ENCODE measurements at places on chromosomes 12 and 14.

DNA sequence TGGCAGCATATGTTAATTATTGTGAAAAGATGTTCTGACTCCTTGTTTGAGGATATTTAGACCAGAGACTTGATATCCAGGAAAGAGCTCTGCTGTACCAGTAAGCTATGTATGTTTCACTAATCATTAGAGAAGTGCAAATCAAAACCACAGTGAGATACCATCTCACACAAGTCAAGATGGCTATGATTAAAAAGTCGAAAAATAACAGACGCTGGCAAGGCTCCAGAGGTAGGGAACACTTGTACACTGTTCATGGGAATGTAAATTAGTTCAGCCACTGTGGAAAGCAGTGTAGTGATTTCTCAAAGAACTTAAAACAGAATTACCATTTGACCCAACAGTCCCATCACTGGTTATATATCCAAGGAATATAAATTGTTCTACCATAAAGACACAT is 171.6 kb downstream of the DPY19L2 start:
- DNase-seq: no peak

- DNase-seq: no peak
Measured at GRCh38 chr14:101135796-101136742, 232.5 kb upstream of the RTL1 start.

DNA sequence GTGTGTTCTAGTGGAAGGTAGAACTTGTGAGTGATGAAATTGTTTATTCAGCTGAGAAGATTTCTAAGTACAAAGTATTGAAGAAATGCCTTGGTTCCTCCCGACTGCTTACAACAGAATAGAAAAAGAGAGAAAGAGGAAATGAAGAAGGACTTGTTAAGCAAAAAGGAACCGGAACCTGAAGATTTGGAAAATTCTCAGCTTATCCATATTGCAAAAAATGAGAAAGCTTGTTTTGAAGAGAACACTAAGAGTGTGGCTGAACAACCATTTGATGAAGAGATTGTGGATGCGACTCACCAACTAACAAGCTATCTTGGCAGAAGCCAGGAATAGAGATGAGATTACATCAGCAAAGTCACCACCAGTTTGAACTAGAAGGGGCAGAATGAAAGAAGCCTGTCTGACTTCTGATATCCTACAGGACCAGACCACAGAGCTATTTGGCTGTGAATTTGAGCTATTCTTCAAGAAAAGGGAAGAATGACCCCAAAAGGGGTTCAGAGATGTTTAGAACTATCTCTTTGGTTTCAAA is 15.1 kb downstream of the NDUFA9 start:
- DNase-seq: no peak

DNA sequence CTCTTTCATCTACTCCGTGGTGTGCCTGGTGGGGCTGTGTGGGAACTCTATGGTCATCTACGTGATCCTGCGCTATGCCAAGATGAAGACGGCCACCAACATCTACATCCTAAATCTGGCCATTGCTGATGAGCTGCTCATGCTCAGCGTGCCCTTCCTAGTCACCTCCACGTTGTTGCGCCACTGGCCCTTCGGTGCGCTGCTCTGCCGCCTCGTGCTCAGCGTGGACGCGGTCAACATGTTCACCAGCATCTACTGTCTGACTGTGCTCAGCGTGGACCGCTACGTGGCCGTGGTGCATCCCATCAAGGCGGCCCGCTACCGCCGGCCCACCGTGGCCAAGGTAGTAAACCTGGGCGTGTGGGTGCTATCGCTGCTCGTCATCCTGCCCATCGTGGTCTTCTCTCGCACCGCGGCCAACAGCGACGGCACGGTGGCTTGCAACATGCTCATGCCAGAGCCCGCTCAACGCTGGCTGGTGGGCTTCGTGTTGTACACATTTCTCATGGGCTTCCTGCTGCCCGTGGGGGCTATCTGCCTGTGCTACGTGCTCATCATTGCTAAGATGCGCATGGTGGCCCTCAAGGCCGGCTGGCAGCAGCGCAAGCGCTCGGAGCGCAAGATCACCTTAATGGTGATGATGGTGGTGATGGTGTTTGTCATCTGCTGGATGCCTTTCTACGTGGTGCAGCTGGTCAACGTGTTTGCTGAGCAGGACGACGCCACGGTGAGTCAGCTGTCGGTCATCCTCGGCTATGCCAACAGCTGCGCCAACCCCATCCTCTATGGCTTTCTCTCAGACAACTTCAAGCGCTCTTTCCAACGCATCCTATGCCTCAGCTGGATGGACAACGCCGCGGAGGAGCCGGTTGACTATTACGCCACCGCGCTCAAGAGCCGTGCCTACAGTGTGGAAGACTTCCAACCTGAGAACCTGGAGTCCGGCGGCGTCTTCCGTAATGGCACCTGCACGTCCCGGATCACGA is 2.2 kb downstream of the SSTR1 start:
- no peak for DNase-seq

- DNase-seq: no peak
Measured at GRCh38 chr14:34164162-34164864, 213.4 kb upstream of the EGLN3 start.

GRCh38 chr14:56127156-56127555 is 8.9 kb downstream of the PELI2 start:
- no peak for DNase-seq

DNA sequence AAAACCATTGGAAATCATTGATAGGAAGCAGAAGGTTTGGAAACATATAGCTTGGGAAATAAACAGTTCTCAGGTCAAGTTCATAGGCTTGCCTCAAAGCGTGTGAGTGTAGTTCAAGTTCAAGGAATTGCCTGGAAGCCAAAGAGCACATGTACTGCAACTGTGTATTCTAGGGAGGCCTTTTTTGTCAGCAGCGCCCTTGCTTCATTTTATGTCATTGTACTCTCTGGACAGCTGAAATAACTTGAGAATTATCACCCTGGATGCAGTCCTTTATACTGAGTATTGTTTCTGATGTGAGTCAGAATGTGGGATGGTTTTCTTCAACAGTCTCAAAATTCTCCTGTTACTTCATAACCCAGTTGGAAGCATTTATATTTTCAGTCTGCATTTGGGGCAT is 16.0 kb upstream of the EVL start:
- DNase-seq: no peak

DNA sequence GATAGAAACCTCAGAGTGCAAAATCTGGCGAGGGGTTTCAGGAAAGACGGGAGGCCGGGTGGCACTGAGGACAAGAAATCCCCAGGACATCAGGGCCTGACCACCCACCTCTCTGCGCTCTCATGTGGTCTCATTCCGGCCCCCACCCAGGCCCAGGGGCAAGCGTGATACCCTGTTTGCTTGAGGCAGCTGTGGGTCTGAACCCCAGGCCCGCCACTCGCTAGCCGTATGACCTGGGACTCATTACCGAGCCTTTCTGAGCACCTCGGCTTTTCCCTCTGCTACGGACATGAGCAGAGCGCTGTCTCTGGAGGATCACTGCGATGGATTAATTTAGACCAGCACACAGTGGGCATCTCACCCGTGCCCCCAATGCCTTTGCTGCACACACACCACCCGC is 25.5 kb upstream of the BCDIN3D start:
- DNase-seq: no peak

- DNase-seq: no peak
Measured at GRCh38 chr14:90419200-90419599, 22.4 kb downstream of the CALM1 start.

DNA sequence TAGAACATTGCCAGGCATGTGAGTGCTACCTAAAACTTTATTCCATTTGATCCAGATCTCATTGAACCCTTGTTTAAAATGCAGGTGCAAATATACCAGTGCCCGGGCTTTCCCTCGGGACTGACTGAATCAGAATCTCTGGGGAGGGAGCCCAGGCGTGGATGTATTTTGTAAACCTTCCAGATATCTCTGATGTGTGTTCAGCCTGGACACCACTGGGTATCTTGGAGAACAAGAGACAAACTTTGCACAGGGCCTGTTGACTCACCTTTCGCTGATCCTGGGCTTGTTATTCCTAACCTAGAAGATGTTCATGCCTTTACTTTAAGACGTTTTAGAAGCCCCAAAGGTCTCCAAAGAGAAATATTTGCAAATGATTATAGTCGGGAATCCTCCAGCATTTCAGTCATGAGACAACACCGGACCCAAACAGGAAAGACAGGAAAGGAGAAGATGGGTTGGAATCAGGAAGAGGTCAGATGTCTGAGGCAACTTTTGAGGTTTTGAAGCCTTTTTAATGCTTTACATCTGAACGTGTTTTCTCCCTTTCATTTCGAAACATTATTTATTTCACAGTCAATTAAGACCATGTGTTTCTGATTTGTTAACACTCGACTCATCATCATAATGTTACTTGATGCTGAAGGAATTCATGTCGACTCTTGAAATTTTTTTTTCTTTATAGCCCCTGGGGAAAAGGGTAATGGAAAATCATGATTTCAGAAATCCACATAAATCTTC is 118.6 kb downstream of the PLXNC1 start:
- no peak for DNase-seq

DNA sequence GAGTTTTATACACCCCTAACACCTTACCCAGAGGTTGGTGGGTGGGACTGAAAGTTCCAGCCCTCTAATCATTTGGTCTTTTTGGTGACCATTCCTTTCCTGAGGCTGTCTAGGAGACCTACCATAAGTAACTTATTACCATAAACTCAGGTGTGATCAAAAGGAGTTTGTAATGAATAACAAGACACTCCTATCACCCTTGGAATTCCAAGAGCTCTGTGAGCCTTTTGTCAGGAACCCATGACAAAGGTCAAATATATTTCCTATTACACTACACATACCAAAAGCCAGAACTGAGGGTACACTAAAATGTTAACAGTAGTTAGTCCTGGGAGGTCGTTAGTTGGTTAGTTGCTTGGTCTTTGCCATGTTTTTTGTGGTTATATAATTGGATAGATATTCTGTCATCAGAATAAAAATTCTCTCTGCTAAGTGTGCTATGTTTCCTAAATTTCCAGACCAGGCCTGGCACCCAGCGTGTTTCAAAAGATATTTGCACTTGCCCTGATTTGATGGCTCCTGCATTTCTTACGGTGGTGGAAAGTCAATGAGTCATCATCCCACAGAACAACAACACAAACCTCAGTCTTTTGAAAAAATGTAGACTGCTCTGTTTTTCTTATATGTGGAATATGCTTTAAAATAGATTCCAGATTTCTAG is 27.0 kb upstream of the AKAP5 start:
- DNase-seq: no peak

GRCh38 chr12:5328669-5329517 is 103.0 kb upstream of the NTF3 start:
- no peak for DNase-seq

DNA sequence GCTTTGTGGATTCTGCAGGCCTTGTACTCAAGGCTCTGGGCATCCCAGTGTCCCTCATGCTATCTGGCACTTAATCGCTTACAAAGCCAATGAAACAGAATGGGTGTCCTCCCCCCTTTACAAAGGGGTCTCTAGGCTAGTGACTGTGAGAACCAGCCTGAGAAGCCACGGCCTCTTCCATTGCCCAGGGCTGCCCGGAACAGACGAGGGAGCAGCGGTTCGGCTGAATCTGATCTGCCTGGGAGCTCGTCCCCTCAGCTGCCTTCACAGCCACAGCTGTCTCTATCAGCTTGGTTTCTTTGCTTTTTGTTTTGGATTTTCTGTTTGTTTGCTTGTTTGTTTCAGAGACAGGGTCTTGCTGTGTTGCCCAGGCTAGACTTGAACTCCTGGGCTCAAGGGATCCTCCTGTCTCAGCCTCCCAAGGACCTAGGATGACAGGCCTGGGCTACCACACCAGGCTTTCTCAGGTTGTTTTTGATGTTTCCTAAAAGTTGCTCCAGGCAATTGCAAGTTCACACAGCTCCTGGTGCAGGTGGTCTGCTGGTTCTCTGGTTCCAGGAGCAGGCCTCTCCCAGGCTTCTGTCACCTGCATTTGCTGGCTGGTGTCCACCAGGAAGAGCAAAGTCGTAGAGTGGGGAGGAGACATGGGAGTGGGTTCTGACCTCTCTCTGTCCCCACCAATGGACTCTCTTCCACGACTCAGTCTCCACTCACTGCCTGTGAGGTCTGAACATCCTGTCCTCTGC is 10.9 kb upstream of the RIN3 start:
- no peak for DNase-seq

DNA sequence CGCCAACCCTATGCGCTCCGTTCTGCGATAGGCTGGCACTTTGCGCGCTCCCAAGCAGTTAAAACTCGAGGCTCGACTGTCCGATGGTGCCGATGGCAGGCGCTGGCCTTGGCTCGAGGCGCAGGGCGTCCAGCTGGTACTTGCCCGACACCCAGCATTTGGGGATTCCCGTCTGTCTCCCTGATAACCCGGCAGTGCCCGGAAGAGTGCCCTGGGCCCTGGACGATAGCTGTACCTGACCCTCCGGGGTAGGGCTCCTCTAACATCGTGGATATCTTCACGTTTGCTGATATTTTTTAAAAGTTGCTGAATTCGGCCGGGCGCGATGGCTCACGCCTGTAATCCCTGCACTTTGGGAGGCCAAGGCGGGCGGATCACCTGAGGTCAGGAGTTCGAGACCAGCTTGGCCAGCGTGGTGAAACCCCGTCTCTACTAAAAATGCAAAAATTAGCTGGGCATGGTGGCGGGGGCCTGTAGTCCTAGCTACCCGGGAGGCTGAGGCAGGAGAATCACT is 908 bp upstream of the WIF1 start:
- DNase-seq: no peak

GRCh38 chr14:21833836-21834235 is 160.2 kb upstream of the OR4E1 start:
- DNase-seq: no peak

DNA sequence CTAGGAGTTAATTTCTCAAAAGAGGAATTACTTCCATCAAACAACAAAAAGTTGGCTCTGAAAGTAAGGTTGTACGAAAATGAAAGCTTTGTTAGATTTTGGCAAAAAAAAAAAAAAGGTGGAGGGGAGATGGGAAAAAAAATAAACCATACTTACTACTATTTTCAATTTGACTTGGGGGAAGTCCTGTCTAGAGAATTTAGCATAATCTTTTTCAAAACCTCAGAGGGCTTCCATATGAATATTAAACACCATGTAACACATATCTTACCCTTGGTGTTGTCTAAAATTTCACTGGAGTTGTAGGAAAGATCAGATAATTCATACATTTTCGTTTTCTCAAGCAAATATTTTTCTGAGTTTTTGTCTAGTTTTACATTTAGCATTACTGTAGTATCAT is 17.5 kb downstream of the GRIP1 start:
- DNase-seq: no peak

DNA sequence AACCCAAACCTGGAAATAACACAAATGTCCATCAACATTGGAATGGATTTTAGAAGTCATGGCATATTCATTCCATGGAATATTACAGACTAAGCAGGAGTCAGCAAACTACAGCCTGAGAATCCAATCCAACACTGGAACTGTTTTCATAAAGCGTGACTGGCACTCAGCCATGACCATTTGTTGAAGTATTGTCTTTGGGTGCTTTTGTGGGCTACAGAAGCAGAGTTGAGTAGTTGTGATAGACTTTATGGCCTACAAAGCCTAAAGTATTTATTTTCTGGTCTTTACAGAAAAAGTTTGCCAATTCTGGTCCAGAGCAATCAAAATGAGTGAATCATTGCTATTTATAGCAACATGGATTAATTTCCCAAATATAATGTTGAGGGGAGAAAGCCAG is 34.5 kb upstream of the FRS2 start:
- DNase-seq: no peak

GRCh38 chr14:99760817-99761216 is 32.4 kb upstream of the EML1 start:
- DNase-seq: no peak

GRCh38 chr12:106220536-106220935 is 27.3 kb downstream of the CKAP4 start:
- no peak for DNase-seq
